Activated B cell treated with CpG ODN at 0.5 μM for 24 hours (primary cell): ENCODE measurements at places on chromosomes 1 and 21.

DNA sequence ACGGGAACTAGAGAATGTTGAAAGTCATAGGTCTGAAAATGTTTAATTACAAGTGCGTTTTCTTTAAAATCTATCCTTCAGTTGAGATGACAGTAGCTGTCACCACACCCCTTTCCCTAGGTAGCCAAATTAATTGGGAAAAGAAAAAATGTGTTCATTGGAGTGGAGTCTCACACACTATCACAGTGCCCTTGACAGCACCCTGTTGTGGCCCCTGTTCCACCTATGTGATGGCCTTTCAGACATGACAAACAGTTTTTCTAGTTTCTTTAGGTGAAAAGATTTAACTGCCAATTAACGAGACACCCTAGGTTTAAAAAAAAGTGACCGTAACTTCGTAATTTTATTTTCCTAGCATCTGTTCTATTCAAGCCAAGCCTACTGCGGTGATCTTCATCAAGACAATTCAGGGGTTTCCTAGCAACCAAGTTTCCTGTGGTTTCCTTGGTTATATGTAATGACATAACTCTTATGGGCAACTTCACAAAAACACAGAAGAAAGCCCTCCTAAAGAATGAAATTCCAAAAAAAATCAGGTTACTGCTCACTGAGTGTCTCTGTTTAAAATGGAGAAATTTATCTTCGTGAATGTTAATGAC, 298.3 kb downstream of the PDE4B start:
- DNase-seq = no peak

GRCh38 chr1:169288011-169288414, 79.6 kb downstream of the NME7 start:
- DNase-seq = no peak

- DNase-seq = no peak
Measured at GRCh38 chr1:55578646-55579045, 363.5 kb upstream of the USP24 start.

- DNase-seq = no peak
Measured at GRCh38 chr1:17278996-17279830, 28.8 kb upstream of the PADI4 start.

DNA sequence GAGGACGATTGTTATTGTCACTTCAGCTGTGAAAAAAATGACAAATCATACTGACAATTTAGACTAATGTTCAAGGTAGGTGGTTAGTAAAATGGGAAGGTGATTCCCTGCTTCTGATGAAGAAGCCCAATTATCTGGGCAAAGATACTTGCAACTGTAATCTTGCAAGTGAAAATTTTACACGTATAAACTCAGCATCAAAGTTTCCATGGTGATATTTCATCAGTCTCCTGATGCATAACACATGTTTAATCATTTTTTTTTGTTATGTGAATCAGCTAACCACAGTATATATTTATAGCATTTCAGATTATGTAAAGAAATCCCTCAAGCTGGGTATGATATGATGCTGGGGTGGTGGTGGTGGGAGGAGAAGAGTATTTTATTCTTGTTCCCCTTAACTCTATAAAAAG, 16.4 kb upstream of the KCNK1 start:
- no peak for DNase-seq

DNA sequence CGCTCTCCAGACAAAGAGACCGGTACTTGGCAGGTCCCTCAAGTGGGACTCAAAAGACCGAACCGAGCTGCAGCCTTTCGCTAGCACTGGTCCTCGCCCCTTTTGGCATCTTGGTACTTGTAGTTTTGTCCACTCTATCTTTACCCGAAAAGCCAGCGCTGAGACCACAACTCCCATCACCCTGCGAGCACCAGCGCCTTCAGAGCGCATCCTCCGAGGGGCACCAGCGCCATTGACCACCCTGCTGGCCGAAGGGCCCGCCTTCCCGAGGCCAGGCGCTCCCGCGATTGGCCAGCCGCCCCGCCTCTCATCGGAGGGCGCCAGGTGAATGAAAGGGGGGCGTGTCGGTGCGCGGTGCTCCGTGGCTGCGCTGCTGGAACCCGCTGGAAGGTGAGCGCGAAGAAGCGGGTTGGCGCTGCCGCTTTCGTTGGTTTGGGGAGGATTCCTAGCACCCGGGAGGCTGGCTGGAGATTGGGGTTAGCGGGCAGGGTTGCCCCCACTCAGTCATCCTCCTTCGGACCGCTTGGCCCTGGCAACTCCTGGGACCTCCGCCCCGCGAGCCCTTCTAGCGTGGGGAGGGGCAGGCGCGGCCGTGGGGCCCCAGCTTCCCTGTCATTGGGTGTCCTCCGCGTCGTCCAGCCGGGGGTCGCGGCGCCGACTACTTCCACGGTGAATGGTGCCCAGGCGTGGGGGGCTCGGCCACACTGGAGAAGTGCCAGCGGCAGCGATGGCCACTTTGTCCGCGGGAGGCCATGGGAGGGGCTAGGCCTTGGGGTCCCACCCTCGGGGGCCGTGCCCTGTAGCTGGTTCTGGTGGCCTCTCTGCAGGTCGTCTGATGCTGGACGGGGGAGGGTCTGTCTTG, at the start of gene ZBTB8B:
Gene ZBTB8B (plus strand): TSS at position 357 of the 862 bp plus-strand sequence. CDS start 5,553 bp downstream, outside the sequence.
- peak; percentile 28 for DNase-seq

- DNase-seq = no peak
Measured at GRCh38 chr1:172932981-172933380, 117.8 kb downstream of the TNFSF18 start.

- DNase-seq = no peak
Measured at GRCh38 chr21:41976611-41977010, 22.8 kb upstream of the C2CD2 start.

DNA sequence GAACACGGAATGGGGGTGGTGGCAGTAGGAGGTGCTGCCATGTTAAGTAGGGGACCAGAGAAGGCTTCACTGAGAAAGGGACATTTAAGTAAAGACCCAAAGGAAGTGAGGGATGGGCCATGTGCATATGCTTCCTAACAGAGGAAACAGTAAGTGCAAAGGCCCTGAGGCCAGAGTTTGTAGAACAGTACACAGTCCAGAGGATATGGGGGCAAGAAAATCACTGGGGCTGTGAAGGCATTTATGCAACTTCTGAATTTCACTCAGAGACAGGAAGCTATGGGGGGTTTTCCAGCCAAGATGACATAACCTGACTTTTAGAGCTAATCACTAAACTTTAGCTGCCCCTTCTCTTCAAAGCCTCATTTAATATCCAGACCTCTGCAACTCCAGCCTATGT, 202.5 kb upstream of the EDN2 start:
- no peak for DNase-seq

DNA sequence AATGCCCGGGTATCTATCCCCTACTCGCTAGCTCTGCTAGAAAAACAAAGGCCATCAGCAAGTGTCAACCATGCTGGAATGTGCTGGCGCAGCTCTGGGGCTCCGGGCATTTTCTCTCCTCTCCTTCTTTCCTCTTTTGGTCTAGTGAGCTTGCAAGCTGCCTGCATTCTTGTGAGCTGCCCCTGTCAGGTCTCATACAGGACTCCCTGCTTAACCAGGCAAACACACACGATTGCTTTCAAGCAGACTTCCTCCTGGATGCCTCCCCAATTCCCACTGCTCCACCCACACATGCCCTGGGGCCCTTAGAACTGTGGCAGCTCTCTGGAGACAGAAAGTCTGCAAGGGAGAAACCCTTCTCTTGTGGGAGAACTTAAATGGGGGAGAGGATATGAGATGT, 35.7 kb upstream of the SUCO start:
- no peak for DNase-seq

GRCh38 chr1:199404191-199404590, 623.3 kb upstream of the NR5A2 start:
- no peak for DNase-seq

- DNase-seq = no peak
Measured at GRCh38 chr1:164452549-164452948, 106.4 kb upstream of the PBX1 start.

DNA sequence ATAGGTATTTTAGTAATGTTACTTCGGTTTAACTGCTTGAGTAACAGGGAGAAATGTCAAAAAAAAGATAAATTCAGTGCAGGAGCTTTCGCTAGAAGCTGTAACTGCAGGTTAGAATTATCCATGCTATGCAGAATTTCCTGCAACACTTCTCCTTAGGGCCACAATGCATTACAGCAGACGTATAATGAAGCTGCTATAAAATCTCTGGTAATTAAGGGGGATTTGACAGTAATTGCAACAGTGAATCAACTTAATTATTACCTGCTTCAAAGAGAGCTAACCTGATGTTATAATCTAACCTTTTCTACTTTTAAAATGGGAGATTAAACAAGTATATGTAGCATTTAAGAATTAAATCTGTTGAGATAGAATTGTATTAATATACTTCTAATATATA, 92.6 kb downstream of the ATG4C start:
- DNase-seq = no peak

- DNase-seq = no peak
Measured at GRCh38 chr1:52604063-52604770, 2.0 kb downstream of the GPX7 start.

- no peak for DNase-seq
Measured at GRCh38 chr1:243236604-243237252, 18.4 kb downstream of the CEP170 start.

GRCh38 chr1:116506132-116507004, 64.5 kb downstream of the CD58 start:
- no peak for DNase-seq

GRCh38 chr21:34075760-34076660, 2.6 kb downstream of the MRPS6 start:
- DNase-seq = no peak

DNA sequence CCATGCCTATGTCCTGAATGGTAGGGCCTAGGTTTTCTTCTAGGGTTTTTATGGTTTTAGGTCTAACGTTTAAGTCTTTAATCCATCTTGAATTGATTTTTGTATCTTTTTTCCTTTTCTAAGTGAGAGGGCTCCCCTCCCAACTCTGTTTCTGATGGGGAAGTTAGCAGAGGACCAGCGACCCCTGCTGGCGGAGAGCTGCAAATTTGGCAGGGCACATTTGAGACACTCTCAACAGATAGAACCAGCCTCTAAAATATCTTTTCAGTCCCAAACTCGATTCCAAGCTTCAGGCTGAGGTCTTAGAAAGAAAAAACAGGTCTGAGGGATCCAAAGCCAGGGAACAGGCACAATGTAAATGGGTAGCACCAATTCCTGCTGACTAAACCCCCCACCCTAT, 32.5 kb downstream of the LRRC3 start:
- DNase-seq = no peak

GRCh38 chr1:85024736-85025135, 23.6 kb downstream of the MCOLN3 start:
- no peak for DNase-seq

DNA sequence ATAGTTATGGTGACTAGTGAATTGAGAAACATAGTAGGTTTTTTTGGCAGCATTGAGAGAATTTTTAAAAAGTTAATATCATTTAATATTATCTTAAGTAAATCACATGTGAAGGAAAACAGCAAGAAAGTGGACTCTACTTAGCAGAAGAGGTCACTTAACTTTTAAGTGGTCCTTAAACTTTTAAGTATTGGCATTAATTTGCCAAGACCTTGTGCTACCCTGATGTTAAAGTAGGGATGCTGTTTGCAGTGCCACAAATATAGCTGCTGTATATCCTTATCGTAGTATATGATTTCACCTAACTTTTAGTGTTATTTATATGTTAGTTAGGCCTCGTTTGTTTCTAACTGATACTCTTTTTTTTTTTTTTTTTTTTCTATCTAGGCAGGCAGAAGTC, 40.2 kb downstream of the SMG7 start:
- DNase-seq = no peak

DNA sequence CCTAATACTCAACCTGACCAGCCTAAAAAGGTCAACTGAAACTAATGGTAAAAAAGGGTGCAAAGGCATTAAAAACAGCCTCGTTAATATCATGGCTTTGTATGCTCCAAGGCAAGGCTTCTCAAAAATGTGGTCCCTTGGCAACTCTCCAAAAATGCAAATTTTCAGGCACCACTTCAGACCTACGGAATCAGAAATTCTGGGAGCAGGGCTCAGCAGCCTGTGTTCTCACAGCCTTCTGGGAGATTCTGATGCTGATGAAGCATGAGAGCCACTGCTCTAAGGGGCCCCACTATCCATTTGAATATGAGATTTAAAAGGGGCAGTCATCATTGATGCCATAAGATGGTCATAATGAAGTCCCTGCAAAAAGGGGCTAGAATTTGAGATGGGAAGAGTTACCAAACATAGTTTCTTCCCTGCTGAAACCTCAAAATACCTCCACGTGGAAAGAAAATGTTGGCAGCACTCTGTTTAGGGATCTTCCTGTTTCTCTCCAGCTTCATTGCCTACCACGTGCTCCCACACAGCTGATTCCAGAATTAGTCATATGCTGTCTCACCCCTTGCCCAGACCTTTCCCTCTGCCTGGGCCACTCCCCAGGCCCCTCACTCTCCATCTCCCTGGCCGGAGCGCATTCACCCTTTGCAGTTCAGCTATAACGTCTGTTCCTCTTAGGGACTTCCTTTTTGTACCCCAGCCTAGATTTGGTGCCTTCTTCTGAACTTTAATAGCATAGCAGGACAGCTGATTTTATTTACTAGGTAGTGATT, 46.7 kb downstream of the PHC2 start:
- no peak for DNase-seq

DNA sequence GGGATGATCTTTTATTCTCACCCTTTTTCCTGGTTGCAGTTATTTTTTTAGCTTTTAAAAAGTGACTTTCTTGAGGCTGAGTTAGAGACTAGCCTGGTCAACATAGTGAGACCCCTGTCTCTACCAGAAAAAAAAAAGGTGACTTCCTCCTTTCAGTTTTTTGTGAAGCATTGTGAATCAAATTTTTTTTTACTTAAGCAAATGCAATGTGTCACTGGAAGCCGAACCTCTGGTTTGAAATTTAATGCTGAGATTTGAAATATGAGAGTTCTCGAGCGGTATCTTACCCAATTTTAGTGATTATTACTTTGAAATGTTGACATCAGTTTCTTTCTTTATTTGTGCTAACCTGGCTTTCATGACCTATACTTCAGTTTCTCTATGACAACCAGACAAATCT, 3.6 kb downstream of the CAP1 start:
- no peak for DNase-seq

- no peak for DNase-seq
Measured at GRCh38 chr1:181086926-181087325, 1.6 kb upstream of the IER5 start.

- DNase-seq = no peak
Measured at GRCh38 chr1:203669739-203670138, 43.1 kb downstream of the ATP2B4 start.

GRCh38 chr1:216250861-216251260, 172.4 kb downstream of the USH2A start:
- no peak for DNase-seq

DNA sequence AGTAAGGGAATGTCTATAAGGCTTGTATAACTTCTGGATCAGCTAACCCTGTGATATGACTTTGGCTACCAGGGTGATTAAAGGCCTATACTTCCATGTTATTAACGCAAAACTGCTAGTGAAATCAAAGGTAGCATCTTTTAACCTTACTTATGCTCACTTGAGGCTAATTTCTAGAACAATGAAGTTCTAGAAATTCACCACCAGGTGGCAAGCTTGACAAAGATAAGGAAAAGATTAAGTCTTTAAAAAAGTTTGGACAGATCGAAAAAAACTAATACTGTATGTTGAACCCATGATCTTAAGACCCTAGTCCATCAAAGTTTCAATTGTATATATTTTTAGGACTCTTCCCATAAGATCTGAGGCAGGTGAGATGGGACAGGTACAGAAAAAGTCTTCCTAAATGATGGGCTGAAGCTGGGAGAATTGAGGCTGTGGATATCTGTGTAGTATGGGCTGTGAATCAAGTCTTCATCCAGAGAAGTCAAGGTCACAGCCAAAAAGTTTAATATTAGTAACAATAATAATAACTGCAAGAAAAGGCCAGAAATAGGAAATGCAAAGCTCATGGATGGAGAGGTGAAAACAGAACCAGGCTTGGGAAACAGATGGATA, 18.8 kb downstream of the KYAT3 start:
- no peak for DNase-seq
